ENCODE measurements at places on chromosomes 7 and 10. TPM values are rescaled to one million over a fixed set of nuclear protein-coding genes. Genes with fewer than 3 reads are reported as not detected.
A peak's percentile ranks its signal among the peaks of the same experiment; 100 is the strongest.

ITPRID1 gene
- 0.21 TPM for total RNA-seq

GRCh38 chr7:74057987-74058386, 25.6 kb upstream of the LIMK1 start:
- no peaks in the 10 kb centered on the region for H3K4me1 ChIP-seq
- H3K27me3 ChIP-seq: no peaks in the 10 kb centered on the region
- DNase-seq: no peak
- H3K36me3 ChIP-seq: no peaks in the 10 kb centered on the region
- H3K27ac ChIP-seq: no peak overlapping the region
- no peak overlapping the region for H3K4me3 ChIP-seq

DNA sequence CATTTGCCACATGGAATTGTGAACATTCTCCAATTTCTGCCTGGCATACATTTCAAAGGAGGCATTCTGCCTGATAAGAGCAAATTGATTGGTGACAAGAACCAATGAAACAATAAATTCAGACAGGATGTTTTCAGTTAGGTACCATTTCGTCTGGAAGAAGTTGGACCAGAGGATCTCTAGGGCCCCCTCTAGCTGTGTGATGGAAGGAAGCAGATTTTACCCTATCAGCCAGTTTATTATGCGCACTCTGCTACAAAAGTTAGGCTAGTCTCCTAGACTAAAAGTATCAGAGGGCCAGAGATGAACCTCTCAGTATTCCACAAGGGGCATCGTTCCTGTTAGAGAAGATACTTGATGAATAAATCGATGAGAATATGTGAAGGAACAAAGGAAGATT, 118.0 kb downstream of the BUB3 start:
- no peak overlapping the region for H3K4me3 ChIP-seq
- no peaks in the 10 kb centered on the region for H3K4me1 ChIP-seq
- no peak overlapping the region for H3K27ac ChIP-seq
- peaks cover 2% of the 10 kb centered on the region for H3K27me3 ChIP-seq

GRCh38 chr7:133345690-133346421, 93.0 kb downstream of the EXOC4 start:
- H3K4me1 ChIP-seq: no peaks in the 10 kb centered on the region
- no peaks in the 10 kb centered on the region for H3K27me3 ChIP-seq
- no peak overlapping the region for H3K4me3 ChIP-seq
- no peak overlapping the region for H3K27ac ChIP-seq

- no peak overlapping the region for H3K27ac ChIP-seq
- no peak for DNase-seq
- no peak overlapping the region for H3K4me3 ChIP-seq
- H3K27me3 ChIP-seq: peaks cover 49% of the 10 kb centered on the region
- H3K36me3 ChIP-seq: no peaks in the 10 kb centered on the region
These were observed 2.2 kb downstream of the GPRIN2 start for GRCh38 chr10:46554166-46554781.

DNA sequence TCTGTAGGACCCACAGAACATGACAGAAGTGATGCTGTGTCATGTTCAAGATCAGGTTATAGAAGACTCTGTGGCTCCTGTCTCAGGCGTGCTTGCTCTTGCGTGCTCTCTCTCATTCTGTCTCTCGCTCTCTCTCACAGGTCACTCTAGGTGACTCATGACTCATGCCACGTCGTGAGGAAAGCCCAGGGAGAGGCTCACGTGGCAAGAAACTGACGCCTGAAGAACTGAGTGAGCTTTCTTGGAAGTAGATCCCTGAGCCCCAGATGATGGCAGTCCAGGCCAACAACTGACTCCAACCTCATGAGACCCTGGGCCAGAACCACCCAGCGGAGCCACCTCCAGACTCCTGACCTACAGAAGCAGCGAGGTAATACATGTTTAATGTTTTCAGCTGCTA, 103.3 kb downstream of the DNMBP start:
- peaks cover 60% of the 10 kb centered on the region for H3K36me3 ChIP-seq
- no peaks in the 10 kb centered on the region for H3K27me3 ChIP-seq
- no peak overlapping the region for H3K4me3 ChIP-seq
- no peak overlapping the region for H3K27ac ChIP-seq
- H3K4me1 ChIP-seq: peaks cover 10% of the 10 kb centered on the region
- DNase-seq: no peak

DNTT gene
- not detected for total RNA-seq

DNA sequence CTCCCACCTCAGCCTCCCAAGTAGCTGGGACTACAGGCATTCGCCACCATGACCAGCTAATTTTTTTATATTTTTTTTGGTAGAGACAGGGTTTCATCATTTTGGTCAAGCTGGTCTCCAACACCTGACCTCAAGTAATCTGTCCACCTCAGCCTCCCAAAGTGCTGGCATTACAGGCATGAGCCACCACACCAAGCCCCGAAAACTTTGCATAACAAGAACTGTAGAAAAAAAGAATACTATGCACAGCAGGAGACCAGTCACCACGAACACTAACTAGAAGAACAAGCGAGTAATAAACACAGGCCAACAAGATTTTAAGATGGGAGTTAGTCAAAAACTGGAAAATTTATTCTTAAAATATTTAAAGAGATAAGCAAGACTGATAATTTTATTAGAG, 447.0 kb downstream of the ETV1 start:
- H3K4me3 ChIP-seq: no peak overlapping the region
- H3K27me3 ChIP-seq: no peaks in the 10 kb centered on the region
- no peaks in the 10 kb centered on the region for H3K4me1 ChIP-seq
- H3K27ac ChIP-seq: no peak overlapping the region
- DNase-seq: no peak
- H3K36me3 ChIP-seq: no peaks in the 10 kb centered on the region

DNA sequence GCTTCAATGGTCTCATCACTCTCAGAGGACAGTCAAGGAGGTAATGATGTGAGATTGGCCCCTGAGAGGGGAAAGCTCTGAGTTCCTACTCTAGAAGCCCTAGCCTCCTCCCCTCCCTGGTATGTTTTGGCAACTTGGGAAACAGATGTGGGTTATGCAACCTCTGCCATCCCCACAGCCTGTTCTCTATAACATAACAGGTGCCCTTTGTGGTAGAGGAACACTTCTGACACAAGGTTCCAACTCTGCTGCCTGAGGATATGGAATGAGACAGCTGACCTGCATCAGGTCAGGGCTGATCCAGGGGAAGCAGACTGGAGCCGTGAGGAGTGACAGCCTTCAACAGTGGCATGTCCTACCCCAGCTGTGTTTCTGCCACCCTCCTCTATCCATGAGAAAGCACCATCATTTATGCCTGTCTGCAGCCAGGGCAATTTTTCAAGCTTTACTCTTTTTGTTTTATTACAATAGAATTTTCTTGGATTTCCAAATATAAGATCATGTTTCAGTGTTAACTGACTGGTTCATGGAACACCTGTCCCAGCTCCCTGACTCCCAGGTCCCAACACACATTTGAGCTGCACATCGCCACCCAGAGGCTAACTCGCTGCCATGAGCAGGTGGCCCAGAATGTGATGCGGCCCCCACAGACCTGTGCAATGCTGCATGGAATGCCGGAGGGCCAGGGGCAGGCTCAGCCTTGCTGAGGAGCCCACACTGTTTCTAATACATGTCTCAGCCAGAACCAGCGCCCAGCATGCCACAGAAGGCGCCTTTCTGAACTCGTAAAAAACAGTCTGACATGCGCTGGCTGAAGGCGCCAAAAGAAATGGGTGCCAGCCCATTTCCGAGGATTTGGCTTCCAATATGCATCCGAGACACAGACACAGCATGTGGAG, 124.8 kb upstream of the CHST15 start:
- H3K4me1 ChIP-seq: no peaks in the 10 kb centered on the region
- H3K27me3 ChIP-seq: no peaks in the 10 kb centered on the region
- no peaks in the 10 kb centered on the region for H3K36me3 ChIP-seq

- H3K4me3 ChIP-seq: no peak overlapping the region
- peaks cover 2% of the 10 kb centered on the region for H3K36me3 ChIP-seq
- no peak for DNase-seq
- H3K27ac ChIP-seq: no peak overlapping the region
- no peaks in the 10 kb centered on the region for H3K27me3 ChIP-seq
- no peaks in the 10 kb centered on the region for H3K4me1 ChIP-seq
These were observed 13.3 kb downstream of the AKR1E2 start for GRCh38 chr10:4839353-4839752.

DNA sequence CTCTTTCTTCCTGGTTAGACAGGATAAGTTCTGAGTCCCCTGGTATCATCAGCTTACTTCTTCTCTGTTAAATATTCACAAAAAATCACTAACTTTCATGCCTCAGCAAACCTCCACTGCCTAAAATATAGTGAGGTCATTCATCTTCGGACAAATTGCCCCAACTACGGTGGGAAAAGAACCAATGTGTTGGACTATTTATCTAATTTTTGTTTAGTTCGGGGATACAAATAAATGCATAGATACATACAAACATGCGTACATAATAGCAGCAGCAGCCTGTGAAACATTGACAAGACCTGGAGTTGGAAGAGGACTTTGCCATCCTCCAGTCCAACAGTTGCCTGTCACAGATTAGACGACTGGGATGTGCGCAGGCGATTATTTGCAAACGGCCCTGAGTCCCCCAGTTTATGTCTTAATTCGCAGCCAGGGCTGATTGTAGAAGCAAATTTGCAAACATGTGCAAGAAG, 51.5 kb downstream of the EGFR start:
- peaks cover 10% of the 10 kb centered on the region for H3K4me1 ChIP-seq
- no peak overlapping the region for H3K4me3 ChIP-seq
- DNase-seq: no peak
- no peaks in the 10 kb centered on the region for H3K27me3 ChIP-seq

- H3K4me3 ChIP-seq: no peak overlapping the region
- no peaks in the 10 kb centered on the region for H3K27me3 ChIP-seq
- no peak for DNase-seq
- no peaks in the 10 kb centered on the region for H3K36me3 ChIP-seq
These were observed 16.6 kb upstream of the ITIH2 start for GRCh38 chr10:7686351-7687171.

BHLHA15 gene
- 0.64 TPM for total RNA-seq

INHBA gene
- total RNA-seq: 1.7 TPM

GRCh38 chr7:105454921-105455320, 66.2 kb upstream of the SRPK2 start:
- H3K4me1 ChIP-seq: peaks cover 40% of the 10 kb centered on the region
- peak; percentile 43 for DNase-seq
- H3K4me3 ChIP-seq: no peak overlapping the region
- H3K27me3 ChIP-seq: no peaks in the 10 kb centered on the region
- H3K27ac ChIP-seq: peak overlapping the region; percentile 45

DNA sequence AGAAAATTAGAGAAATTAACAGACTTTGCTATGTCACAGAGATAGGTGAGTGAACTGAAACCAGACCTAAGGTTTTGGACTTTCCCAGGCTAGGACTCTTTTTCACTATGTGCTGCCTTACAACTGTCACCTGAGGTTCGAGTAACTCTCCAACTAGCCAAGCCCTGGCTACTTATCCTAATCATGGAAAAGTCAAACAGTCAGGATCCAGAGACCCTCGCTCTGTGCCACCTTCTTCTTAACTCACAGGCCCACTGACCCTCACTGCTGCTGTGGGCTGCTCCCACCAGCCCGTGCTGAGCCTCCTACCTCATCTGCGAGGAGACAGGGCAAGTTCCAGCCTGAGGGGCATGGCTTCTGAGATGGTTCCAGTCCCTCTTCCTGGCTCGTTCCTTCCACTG, 211.4 kb upstream of the KLF14 start:
- no peaks in the 10 kb centered on the region for H3K27me3 ChIP-seq
- no peak overlapping the region for H3K4me3 ChIP-seq
- no peak for DNase-seq
